ENCODE measurements at places on chromosomes 13 and 19. TPM values are rescaled to one million over a fixed set of nuclear protein-coding genes. Genes with fewer than 3 reads are reported as not detected.

KCNRG gene
- 0.26 TPM for total RNA-seq

LDLR gene
- 68.8 TPM for total RNA-seq

PRRG2 gene
- 1.5 TPM for total RNA-seq

IRS2 gene
- total RNA-seq: 1.9 TPM

ZNF444 gene
- total RNA-seq: 33.7 TPM

ETV2 gene
- 1.5 TPM for total RNA-seq

GRIN3B gene
- not detected for total RNA-seq

CYP4F22 gene
- total RNA-seq: 1.6 TPM

UCHL3 gene
- 44.7 TPM for total RNA-seq

WDR62 gene
- total RNA-seq: 20.4 TPM

CEACAM21 gene
- total RNA-seq: 37.5 TPM

ARHGAP35 gene
- total RNA-seq: 13.6 TPM

RELB gene
- 45.5 TPM for total RNA-seq

SYDE1 gene
- 2.4 TPM for total RNA-seq

KLK15 gene
- not detected for total RNA-seq

ATP4B gene
- total RNA-seq: not detected

TUBB4A gene
- total RNA-seq: 7.8 TPM

LAIR1 gene
- 9.0 TPM for total RNA-seq

ATP4A gene
- not detected for total RNA-seq

LHFPL6 gene
- 1.6 TPM for total RNA-seq

PLK5 gene
- total RNA-seq: not detected

PTGIR gene
- total RNA-seq: 46.7 TPM

SERPINE3 gene
- total RNA-seq: not detected

SIGLEC8 gene
- total RNA-seq: not detected

GPR12 gene
- not detected for total RNA-seq

ARRDC5 gene
- total RNA-seq: 0.12 TPM

ZNF841 gene
- total RNA-seq: 16.4 TPM

DPF1 gene
- 0.50 TPM for total RNA-seq

ZNF549 gene
- 6.1 TPM for total RNA-seq

NACC1 gene
- 83.8 TPM for total RNA-seq

EML2 gene
- 98.8 TPM for total RNA-seq

BEST2 gene
- total RNA-seq: not detected

ZNF470 gene
- 4.3 TPM for total RNA-seq

NHLRC3 gene
- total RNA-seq: 12.9 TPM

URAD gene
- not detected for total RNA-seq

MAB21L1 gene
- not detected for total RNA-seq

CD22 gene
- 3.2 TPM for total RNA-seq

PABPC3 gene
- 1.3 TPM for total RNA-seq

UBE2M gene
- 162 TPM for total RNA-seq

NLRP11 gene
- total RNA-seq: 0.24 TPM

ZNF610 gene
- 2.9 TPM for total RNA-seq

THSD1 gene
- 0.14 TPM for total RNA-seq

NEK5 gene
- not detected for total RNA-seq

CDC42EP5 gene
- 0.34 TPM for total RNA-seq

SERP2 gene
- 3.1 TPM for total RNA-seq

ZNF737 gene
- total RNA-seq: 10.7 TPM

FLT3LG gene
- 63.5 TPM for total RNA-seq

ZNF700 gene
- total RNA-seq: 10.2 TPM

DOHH gene
- 17.2 TPM for total RNA-seq

GRIK5 gene
- total RNA-seq: 0.74 TPM

PDE4C gene
- total RNA-seq: not detected

TRPM4 gene
- not detected for total RNA-seq

GPI gene
- total RNA-seq: 698 TPM

ENOX1 gene
- not detected for total RNA-seq
